BJ (cell line): ENCODE measurements at places on chromosomes 3 and 15. TPM values are rescaled to one million over a fixed set of nuclear protein-coding genes. Genes with fewer than 3 reads are reported as not detected.

DNA sequence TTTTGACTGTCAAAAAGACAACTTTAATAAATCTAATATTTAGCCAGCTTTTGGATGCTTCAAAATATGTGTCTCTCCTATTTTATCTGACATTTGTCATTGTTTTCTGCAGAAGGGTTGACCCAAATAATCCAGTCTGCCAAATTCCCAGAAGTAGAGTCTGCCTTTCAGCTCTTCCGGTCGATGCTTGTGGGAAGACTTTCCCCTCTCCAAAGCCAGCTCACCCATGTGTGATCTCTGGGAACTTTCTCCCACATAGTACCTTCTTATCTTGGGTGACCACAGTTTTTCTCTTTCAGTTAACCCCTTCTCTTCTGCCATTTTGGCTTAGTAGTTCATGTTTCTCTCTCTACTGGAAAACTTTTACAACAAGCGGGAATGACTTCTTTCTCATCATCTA is 94.1 kb downstream of the ASB7 start:
- no peak for DNase-seq

The RBMS3 gene
- polyA plus RNA-seq, result 13.9 and 14.5 TPM in 2 replicates

DNA sequence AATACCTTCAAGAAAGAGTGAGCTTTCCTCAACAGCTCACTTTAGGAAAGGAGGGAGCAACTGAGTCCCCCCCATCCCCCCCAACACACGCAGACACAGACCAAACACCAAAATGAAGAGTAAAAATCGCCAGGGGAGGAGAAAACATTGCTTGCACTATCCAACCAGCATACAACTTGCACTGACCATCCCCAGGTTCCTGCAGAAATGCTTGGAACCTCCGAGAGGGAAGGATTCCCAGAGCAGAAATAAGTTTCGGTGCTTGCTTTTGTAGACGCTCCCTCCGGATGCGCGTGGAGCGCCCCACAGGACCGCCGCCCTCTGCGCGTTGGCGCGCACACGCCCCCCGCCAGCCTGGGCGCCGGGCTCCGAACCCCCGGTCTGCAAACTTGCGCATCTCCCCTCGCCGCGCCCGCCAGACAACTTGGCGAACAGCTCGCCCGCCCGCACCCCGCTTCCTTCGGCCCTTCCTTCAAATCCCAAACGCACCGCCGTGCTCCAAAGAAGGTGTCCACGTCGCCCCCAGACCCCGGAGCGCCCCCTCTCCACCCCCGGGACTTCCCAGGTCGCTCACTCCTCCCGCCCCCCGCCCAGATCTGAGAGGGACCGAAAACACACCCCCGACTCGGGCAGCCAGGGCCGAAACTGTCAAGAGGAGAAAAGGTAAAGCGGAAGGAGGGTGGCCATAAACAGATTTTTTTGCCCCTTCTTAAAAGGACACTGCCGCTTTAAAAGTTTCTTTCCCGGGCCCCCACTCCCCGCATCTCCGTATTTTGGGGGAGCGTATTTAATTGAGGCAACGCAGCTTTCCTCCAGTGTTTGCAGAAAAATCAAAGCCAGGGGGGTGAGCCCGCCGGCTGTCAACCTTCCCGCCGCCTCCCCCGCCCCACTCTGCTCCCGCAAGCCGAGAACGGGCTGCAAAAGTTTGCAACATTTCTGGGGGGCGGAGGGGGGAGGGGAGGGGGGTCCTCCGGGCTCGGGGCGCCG is 859 bp downstream of the RORA start:
- DNase-seq, result no peak

- no peak for DNase-seq
These were observed 101.8 kb upstream of the TBC1D5 start for GRCh38 chr3:17844236-17844635.
